ENCODE measurements at places on chromosomes 6 and 20. TPM values are rescaled to one million over a fixed set of nuclear protein-coding genes. Genes with fewer than 3 reads are reported as not detected.
A peak's percentile ranks its signal among the peaks of the same experiment; 100 is the strongest.

DNA sequence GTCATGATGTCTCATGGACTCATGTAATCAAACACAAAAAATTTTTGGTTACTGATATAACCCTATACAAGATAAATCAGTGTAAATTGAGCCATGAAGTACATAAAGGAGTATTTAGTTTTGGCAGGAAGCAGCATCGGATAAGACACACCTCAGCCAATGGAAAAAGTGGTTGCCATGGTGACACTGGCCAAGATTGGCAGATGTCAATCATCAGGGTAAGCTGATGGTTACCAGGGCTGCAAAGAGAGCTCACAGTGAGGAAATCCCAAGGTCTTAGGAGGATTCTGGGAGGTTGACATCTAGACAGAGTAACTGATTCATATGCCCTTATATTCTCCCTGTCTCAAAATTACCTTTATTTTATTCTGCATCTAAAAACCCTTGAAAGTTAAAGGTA lies 203.8 kb upstream of the PCSK2 start:
- no peaks in the 10 kb centered on the region for H3K4me1 ChIP-seq
- no peaks in the 10 kb centered on the region for H3K36me3 ChIP-seq
- no peak overlapping the region for H3K4me3 ChIP-seq
- no peak overlapping the region for H3K27ac ChIP-seq
- H3K27me3 ChIP-seq = peaks cover 14% of the 10 kb centered on the region

DNA sequence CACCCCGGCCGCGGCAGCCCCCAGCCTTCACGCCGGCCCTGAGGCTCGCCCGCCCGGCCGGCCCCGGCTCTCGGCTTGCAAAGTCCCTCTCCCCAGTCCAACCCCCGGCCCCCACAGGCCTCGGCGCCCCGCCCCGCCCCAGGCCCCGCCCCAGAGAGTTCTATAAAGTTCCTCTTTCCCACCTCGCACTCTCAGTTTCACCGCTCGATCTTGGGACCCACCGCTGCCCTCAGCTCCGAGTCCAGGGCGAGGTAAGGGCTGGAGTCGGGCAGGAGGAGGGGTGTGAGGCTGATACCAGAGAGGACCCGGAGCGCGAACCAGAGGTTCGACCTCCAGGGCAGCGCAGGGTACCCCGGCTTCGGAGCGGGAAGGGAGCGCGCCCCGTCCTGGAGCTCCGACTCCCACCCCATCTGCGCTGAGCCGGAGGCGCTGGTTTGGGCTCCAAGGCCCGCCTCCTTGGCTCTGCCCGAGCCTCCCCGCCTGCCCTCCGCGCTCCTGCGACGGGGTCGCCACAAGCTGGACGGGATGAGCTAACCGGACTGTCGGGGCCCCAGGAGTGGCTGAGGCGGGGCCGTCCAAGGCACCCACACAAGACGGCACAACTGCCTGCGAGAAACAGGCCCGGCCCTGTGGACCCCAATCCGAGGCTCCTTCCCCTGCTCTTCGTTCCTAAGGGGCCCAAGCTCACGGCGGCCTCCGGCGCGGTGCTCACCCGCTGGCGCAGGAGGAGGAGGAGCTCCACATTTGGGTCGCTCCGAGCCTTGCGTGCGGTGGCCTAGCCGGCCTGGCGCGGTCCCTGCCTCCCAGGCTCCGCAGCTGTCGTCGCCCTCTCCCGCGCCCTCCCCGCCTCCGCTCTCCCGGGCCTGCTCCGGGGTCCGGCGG lies at the start of gene IRF4:
TSS of gene IRF4 (plus strand) at position 194 of the 882 bp plus-strand sequence. CDS start 1,401 bp downstream, outside the sequence.
- H3K27ac ChIP-seq = no peak within 1 kb of the TSS
- H3K36me3 ChIP-seq = no peaks in the 10 kb centered on the region
- DNase-seq = no peak
- H3K4me1 ChIP-seq = no peaks in the 10 kb centered on the region

GTF2H4 gene
- 43.9 TPM for total RNA-seq

GRCh38 chr6:152086223-152086873 lies 278.9 kb downstream of the ESR1 start:
- H3K36me3 ChIP-seq = no peaks in the 10 kb centered on the region
- H3K27me3 ChIP-seq = no peaks in the 10 kb centered on the region
- no peak overlapping the region for H3K4me3 ChIP-seq
- DNase-seq = no peak

GRCh38 chr6:19613678-19614077 lies 223.5 kb upstream of the ID4 start:
- H3K36me3 ChIP-seq = no peaks in the 10 kb centered on the region
- DNase-seq = no peak
- no peaks in the 10 kb centered on the region for H3K4me1 ChIP-seq
- H3K4me3 ChIP-seq = no peak overlapping the region
- H3K27ac ChIP-seq = no peak overlapping the region

FIG4 gene
- 16.5 TPM for total RNA-seq

GCNT2 gene
- total RNA-seq = 35.7 TPM

GRCh38 chr6:128179876-128180438 lies 279.1 kb upstream of the THEMIS start:
- H3K4me3 ChIP-seq = no peak overlapping the region
- no peaks in the 10 kb centered on the region for H3K4me1 ChIP-seq
- DNase-seq = no peak
- peaks cover 9% of the 10 kb centered on the region for H3K36me3 ChIP-seq
- H3K27ac ChIP-seq = no peak overlapping the region
- H3K27me3 ChIP-seq = no peaks in the 10 kb centered on the region

DNA sequence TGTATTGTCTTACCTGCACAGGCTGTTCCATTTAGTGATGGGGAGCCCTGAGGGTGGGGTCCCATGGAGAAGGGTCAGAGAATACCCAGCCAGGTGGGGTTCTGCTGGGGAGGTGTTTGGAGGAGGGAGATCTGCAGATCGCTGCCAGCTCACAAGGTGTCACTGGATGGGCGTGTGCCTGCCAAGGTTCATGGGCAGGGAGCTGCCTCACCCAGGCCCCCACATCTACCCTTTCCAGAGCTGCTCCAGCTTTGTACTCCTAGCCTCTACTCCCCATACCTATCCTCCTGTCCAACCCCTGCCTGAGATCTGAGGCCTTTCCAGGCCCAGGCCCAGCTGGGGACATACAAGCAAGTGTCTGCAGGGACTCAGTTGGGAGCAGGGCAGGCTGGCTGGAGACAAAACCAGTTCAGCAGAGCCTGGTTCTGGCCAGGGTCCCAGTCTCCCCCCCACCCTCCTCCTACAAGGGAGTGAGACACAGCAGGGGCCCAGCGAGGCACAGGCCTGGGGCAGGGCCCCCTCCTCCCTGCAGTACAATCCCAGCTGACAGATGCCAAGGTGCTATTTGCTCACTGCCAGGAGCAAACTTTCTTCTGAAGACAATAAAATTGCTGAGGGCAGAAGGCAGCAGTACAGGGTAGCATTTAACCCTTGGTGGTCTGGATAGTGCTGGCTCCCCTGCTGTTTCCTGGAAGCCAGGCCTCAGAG lies 19.7 kb downstream of the SPDEF start:
- no peak overlapping the region for H3K4me3 ChIP-seq
- H3K27me3 ChIP-seq = no peaks in the 10 kb centered on the region
- peaks cover 18% of the 10 kb centered on the region for H3K4me1 ChIP-seq
- H3K27ac ChIP-seq = no peak overlapping the region
- DNase-seq = peak; percentile 61

- no peak overlapping the region for H3K4me3 ChIP-seq
- 0 out of 2 replicates have a peak, but pooled peaks cover 7% of the 10 kb centered on the region for H3K36me3 ChIP-seq
- H3K27me3 ChIP-seq = no peaks in the 10 kb centered on the region
- H3K27ac ChIP-seq = no peak overlapping the region
These were observed 8.1 kb downstream of the ACOT8 start for GRCh38 chr20:45848969-45849582.

- peak overlapping the region; percentile 4 for H3K4me3 ChIP-seq
- DNase-seq = peak; percentile 51
- H3K27me3 ChIP-seq = no peaks in the 10 kb centered on the region
- peak overlapping the region; percentile 66 for H3K27ac ChIP-seq
- no peaks in the 10 kb centered on the region for H3K36me3 ChIP-seq
These were observed 687.9 kb upstream of the CITED2 start for GRCh38 chr6:140062043-140063020.

SLC25A27 gene
- 25.0 TPM for total RNA-seq

DNA sequence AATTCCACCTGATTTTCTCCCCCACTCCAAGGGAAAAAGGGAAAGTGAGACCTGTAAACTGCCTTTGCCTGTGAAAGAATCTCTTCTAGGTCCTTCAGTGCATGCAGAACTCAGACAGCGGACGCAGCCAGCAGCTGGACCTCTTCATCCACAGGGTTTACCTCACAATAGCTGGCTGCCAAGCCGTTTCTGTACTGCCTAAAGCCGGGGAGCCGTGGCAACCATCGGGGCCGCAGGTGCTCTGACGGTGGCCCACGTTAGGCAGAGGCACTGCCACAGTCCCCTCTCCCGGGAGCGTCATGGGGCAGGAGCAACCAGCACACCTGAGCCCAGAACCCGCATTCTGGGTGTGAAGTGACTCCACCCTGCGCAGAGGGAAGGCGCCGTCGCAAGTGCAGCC lies 206.1 kb downstream of the TTLL2 start:
- no peaks in the 10 kb centered on the region for H3K4me1 ChIP-seq
- DNase-seq = no peak
- H3K27me3 ChIP-seq = peaks cover 94% of the 10 kb centered on the region
- H3K4me3 ChIP-seq = no peak overlapping the region
- H3K27ac ChIP-seq = no peak overlapping the region

Data from PC-9 (cell line).